CD4-positive, CD25-positive, alpha-beta regulatory T cell (primary cell): ENCODE measurements at places on chromosomes 5 and 9. TPM values are rescaled to one million over a fixed set of nuclear protein-coding genes. Genes with fewer than 3 reads are reported as not detected.

The PCDHA4 gene
- total RNA-seq: not detected

The GPRIN1 gene
- 1.9 TPM for total RNA-seq

The PCDHGC4 gene
- total RNA-seq: not detected

The LAMC3 gene
- 0.99 TPM for total RNA-seq

The LHX2 gene
- total RNA-seq: not detected

The PCDHGB4 gene
- total RNA-seq: not detected

The TRPM3 gene
- total RNA-seq: not detected

The OR2Y1 gene
- not detected for total RNA-seq

The MOB3B gene
- 0.12 TPM for total RNA-seq

The LECT2 gene
- not detected for total RNA-seq

The TAF1L gene
- not detected for total RNA-seq

The CTSV gene
- 0.17 TPM for total RNA-seq

The PNPLA7 gene
- total RNA-seq: 12.4 TPM

The SLC9A3 gene
- total RNA-seq: 2.0 TPM

The ZFAND5 gene
- 291 TPM for total RNA-seq

The IFNK gene
- not detected for total RNA-seq

The SPATA31E1 gene
- total RNA-seq: not detected

The CHSY3 gene
- total RNA-seq: not detected

The BARHL1 gene
- not detected for total RNA-seq

The ADAMTSL2 gene
- not detected for total RNA-seq

The MYMK gene
- total RNA-seq: not detected

The SLC26A2 gene
- total RNA-seq: 6.7 TPM

The IL9 gene
- total RNA-seq: not detected

The SIGMAR1 gene
- 34.1 TPM for total RNA-seq

The FOXD4L6 gene
- total RNA-seq: not detected

The ELAVL2 gene
- total RNA-seq: not detected

The IFNE gene
- total RNA-seq: not detected

The RASGRF2 gene
- 10.3 TPM for total RNA-seq

The FBXL17 gene
- total RNA-seq: 27.7 TPM

The IL3 gene
- not detected for total RNA-seq

The RNF183 gene
- not detected for total RNA-seq

The ORM2 gene
- not detected for total RNA-seq

The PCDHA1 gene
- total RNA-seq: not detected

The PRLR gene
- total RNA-seq: not detected
